ENCODE measurements at places on chromosomes 6 and 20.

DNA sequence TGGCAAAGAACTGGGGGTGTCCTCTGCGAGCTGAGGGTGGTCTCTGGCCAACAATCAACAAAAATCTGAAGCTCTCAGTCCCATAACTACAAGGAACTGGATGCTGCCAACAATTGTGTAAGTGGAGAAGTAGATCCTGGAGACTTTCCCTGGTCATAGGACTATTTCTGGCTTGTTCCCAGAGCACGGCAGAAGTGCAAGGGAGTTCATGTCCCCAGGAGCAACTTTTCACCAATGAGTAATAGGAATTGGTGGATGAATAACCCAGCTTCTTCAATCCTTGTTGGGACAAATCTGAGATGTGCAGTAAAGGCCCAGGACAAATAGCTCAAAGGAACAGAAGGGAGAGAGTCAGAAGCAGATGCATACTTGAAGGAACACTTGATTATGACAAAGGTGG is 95.5 kb downstream of the QRSL1 start:
- no peak for DNase-seq

DNA sequence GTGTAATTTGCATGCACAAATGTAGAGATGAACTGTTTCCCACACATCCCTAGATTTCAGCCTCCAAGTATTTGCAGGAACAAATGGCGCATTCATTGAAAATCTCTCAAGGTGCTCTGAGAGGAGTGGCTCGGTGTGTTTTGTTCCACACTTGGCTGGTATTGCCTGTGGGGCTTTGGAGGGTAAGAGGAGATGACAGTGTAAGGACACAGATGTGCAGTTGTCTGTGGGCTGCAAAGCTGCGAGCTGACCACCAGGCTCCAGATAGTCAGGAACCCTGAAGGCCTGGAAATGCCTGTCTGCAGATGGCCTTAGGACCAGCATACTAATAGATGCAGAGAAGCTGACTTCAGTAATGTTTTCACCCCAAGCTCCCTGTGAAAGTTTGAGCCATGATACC is 57.7 kb upstream of the PBOV1 start:
- DNase-seq = no peak

DNA sequence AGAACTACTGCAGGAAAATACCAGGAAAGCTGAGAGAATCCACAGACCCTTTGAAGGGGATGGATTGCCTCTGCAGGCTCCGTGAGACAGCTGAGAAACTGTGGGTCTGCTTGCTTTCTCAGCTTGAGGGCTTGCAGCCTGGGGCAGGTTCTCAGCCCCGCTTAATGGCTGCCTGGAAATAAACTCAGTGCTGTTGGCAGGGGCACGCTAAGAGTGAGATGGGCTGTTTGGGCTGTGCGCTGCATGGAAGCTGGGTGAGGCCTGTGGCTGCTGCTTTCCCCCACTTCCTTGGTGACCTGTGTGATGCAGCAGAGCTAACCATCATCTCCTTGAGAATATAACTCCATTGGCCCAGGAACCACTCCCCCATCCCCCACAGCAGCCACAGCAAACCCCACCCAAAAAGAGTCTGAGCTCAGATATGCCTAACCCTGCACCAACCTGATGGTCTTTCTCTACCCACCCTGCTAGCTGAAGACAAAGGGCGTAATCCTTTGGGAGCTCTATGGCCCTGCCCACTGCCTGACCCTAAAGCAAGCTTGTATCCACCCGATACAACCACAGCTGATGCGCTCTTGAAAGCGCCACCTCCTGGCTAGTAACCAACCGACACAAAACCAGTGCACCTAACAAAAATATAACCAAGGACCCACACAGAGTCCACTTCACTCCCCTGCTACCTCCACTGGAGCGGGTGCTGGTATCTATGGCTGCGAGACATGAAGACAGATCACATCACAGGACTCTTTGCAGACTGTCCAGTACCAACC is 800.6 kb upstream of the MAP3K7 start:
- no peak for DNase-seq

DNA sequence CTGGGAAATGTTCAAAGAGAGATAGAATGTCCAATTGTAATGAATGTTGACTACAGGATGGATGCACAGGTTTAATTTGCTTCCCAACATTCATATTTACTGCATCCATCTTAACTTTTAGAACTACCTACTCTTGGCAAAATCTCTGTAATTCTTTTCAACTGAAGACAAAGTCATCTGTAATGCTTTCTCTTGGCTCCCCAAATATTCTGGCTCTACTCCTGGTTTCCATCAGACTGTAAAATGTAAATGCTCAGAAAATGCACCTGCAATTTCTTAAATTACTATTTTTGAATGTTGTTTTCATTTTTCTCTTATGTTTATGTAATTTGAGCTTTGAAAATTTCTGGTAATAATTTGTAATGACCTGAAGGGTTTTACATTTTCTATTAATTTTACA is 480.8 kb upstream of the IMPG1 start:
- DNase-seq = no peak

- no peak for DNase-seq
These were observed 1.8 kb downstream of the GATA5 start for GRCh38 chr20:62473717-62474603.

DNA sequence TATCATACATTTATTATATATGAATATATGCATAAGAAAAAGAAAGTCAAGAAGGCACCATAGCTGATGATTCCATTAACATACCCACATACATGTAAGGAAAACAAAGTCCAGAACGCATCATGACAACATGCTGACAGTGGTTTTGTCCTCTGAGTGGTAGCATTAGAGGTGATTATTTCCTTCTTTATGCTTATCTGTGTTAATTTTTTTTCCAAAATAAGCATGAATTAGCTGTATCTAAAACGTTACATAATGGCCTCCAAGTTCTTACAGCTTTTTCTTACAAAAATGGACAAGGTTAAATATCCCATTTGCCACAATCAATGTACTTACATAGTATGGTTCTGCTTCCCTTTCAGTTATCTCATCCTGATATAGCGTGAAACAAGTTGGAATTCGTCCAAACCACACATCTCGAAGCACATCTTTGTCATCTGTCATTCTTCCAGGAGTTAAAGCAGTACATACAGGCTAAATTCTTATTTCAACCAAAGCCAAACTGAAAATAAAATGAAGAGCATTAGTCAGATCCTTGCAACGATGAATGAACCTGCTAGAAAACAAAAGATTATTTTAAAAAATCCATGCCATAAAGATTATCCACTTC is 9.7 kb downstream of the ATG5 start:
- no peak for DNase-seq

- no peak for DNase-seq
These were observed 276.9 kb upstream of the SUPT3H start for GRCh38 chr6:45654673-45655072.

- no peak for DNase-seq
These were observed 196.5 kb downstream of the BACH2 start for GRCh38 chr6:90100059-90100665.

GRCh38 chr6:80594461-80594860 is 488.0 kb downstream of the BCKDHB start:
- DNase-seq = no peak

DNA sequence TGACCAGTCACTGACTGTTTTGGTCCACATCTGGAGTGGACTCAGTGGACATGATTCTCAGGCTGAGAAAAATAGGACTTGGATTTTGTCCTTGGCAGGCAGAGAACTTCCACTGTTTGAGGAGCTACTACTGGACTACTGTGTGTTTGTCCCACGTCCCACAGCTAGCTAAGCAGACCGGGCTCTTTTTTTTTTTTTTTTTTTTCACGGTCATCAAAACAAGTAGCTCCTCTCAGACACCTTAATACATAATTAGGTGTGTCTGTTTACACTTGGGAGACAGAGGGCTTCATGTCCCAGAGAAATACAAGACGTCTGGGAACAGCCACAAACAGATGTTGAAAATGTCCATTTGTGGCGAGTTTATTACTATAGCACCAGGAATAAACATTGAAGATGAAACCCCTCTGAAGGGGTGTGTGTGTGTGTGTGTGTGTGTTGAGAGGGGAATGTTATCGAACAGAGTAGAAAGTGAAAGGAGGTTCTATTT is 155.0 kb upstream of the SUPT3H start:
- no peak for DNase-seq

GRCh38 chr6:89596056-89596455 is 42.5 kb downstream of the LYRM2 start:
- DNase-seq = no peak

DNA sequence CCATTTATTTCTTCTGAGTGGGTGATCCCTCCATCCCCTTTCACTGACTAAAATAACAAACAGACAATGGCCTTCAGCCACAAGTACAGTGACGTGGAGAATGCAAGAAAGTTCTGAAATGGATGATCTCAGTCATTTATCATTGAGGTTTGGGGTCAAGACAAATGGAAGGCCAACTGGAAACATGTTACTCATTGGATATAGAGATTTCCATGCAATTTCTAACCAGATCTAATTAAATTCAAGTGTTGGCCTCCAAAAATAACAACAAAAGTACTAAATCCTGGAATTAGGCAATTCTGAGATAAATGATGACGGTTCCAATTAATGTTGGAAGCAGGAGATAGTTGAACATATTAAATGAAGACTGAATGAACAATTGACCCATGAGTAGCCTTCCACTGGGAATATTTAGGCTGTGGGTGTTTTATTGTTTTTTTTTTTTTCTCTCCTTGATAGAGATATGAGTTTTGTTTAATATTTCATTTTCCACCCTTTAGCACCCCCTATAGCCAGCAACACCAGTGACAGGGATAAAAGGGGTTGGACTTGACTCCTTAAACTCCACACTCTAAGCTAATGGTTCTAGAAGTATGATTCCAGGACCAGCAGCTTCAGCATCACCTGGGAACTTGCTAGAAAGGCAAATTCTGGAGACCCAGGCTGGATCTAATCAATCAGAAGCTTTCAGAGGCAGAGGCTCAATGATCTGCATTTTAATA is 112.8 kb downstream of the BCAS1 start:
- DNase-seq = no peak

Data from thoracic aorta (tissue), 2 donors.